ENCODE measurements at places on chromosomes 3 and 15.

- no peak for DNase-seq
Measured at GRCh38 chr15:101137312-101137940, 114.4 kb downstream of the CHSY1 start.

DNA sequence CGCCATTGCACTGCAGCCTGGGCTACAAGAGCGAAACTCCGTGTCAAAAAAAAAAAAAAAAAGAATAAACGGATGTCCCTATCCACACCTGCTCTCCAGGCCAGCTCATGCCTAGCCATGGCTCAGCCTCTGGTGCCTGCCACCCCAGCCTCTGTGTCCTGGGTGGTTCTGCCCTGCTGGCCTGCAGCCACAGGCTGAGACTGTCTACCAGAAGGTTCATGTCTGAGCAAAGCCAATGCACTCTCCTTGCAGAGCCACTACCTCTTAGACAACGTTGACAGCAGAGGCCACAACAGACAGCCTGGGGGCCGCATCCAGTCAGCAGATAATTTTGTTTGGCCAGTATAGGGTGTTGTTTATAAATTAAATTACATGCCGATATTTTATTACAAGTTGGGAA is 127.7 kb downstream of the ASB7 start:
- no peak for DNase-seq

- DNase-seq: no peak
Measured at GRCh38 chr3:184262764-184263179, 1.4 kb upstream of the CAMK2N2 start.

DNA sequence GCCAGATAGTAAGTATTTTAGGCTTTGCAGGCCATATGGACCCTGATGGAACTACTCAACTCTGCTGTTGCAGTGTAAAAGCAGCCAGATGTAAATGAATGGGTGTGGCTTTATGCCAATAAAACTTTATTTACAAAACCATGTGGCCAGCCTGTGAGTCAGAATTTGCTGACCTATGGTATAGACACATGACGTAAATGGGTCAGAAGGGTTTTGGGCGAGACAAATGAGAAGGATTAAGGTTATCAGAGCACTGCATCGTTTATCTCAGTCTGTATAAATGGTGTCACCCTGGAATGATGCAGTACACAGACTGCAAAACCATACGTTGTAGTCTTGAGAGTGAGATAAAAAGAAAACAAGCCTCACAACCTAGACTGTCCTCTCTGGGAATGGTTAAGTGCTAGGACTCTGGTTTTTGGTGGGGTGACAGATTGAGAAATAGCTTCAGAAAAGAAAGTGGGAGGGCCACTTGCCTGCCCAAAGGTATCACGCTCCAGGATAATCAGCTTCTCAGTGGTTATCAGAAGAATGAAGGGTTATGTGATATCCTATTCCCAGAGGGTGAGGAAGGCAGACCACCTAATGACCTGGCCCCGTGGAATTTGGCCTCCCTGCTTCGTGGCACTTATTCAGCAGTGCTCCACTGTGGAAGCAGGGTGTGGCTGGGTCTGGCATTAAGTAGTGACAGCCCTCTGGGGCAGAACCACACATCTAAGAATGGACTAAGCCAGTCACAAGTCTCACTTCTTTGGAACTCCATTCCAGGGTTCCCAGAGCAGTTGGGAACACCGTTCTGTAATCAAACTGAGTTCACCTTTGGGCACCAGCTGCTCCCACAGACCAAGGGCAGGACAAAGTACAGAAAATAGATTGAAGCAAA is 46.1 kb downstream of the ABHD5 start:
- no peak for DNase-seq

GRCh38 chr15:49883121-49883520 is 235.9 kb downstream of the ATP8B4 start:
- no peak for DNase-seq

DNA sequence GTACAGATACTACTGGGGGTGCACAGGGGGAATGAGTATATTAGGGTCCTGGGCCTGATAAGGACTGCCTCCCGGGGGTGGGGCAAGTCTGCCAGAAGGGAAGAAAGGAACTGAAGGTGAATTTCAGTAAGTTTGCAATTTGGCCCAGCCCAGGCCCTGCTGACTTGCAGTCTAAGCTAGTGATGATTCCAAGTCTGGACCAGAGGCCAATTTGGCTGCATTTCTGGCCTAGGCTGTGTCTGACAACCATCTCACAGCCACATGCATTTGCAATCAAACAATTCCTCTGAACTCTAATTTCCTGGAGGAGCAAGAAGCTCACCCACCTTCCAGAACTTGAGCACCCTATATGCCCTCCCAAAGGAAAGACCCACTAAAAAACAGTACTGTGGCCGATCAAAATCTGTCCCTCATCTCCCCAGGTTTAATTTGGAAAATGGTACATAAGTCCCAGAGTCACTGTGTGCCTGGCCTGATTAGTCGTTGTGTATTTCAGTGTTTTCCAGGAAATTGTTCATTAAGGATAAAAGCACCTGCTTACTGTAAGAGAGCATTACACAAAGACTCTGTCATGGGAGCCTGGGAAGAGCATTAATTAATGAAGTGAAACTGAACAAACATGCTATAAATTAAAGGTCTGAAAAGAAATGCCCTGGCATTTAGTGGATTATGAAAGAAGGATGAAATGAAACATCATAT is 114.5 kb downstream of the MEGF11 start:
- DNase-seq: no peak

DNA sequence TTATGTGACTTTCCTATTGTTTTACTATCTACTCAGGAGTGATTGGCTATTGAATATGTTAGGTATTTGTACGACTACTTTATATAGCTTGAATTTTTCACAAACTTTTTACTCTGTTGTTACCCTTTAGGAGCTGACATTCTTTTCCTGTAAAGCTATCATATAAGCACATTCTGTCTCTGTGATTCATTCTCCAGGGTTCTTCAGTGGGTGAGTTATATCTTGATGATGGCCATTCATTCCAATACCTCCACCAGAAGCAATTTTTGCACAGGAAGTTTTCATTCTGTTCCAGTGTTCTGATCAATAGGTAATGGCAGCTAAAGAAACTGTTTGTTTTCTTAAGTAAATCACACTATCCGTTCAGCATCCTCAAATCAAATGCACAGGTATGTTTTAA is 10.1 kb upstream of the CAPN3 start:
- DNase-seq: no peak

- no peak for DNase-seq
Measured at GRCh38 chr3:25683882-25684281, 19.2 kb upstream of the TOP2B start.
